ENCODE measurements at places on chromosomes 11 and 22.

GRCh38 chr11:11860103-11860979 lies 18.6 kb downstream of the USP47 start:
- no peaks in the 10 kb centered on the region for H3K36me3 ChIP-seq
- no peaks in the 10 kb centered on the region for H3K27me3 ChIP-seq
- H3K4me1 ChIP-seq: peaks cover under 1% of the 10 kb centered on the region

GRCh38 chr11:76026862-76027261 lies 179.4 kb downstream of the WNT11 start:
- H3K4me3 ChIP-seq: no peak overlapping the region
- H3K27ac ChIP-seq: no peak overlapping the region
- no peaks in the 10 kb centered on the region for H3K27me3 ChIP-seq
- no peak for DNase-seq

GRCh38 chr11:26424255-26424654 lies 92.3 kb downstream of the ANO3 start:
- H3K27ac ChIP-seq: no peak overlapping the region
- H3K4me1 ChIP-seq: no peaks in the 10 kb centered on the region
- no peak for DNase-seq

DNA sequence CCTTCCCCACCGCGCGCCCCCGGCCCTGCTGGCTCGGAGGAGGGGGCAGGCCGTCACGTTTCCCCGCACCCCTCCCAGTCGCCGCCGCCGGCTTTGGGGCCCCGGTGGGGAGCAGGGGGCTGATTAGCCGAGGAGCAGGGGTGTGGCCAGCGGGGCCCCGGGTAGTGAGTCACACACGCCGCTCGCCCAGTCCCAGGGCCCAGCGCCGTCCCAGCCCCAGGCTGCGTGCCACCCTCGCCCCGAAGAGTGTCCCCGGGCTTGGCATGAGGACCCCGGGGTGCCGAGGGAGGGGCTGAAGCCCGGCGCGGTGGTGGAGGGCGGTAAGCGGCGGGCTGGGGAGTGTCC lies 34.4 kb downstream of the PRDM11 start:
- H3K27ac ChIP-seq: peak overlapping the region; percentile 97
- peak; percentile 82 for DNase-seq
- no peaks in the 10 kb centered on the region for H3K27me3 ChIP-seq
- H3K4me1 ChIP-seq: peaks cover 51% of the 10 kb centered on the region
- peak overlapping the region; percentile 36 for H3K4me3 ChIP-seq

DNA sequence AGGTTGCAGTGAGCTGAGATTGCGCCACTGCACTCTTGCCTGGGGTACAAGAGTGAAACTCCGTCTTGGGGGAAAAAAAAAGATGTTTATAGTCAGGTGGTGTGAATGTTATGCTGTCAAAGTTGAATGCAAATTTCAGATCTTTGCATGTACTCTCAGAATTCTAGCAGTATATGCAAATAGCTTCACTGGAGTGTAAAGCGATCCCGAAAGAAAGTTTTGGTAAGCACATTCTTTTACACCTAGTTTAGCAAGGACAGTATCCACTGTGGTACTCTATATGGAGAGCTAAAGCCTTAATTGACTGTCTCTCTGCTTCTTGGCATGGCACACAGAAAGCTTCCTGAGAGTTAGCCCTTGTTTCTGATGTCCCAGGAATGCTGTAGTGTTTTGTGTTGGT lies 4.0 kb downstream of the JAM3 start:
- no peak for DNase-seq
- no peaks in the 10 kb centered on the region for H3K36me3 ChIP-seq
- no peaks in the 10 kb centered on the region for H3K27me3 ChIP-seq
- no peak overlapping the region for H3K4me3 ChIP-seq
- no peak overlapping the region for H3K27ac ChIP-seq
- no peaks in the 10 kb centered on the region for H3K4me1 ChIP-seq

DNA sequence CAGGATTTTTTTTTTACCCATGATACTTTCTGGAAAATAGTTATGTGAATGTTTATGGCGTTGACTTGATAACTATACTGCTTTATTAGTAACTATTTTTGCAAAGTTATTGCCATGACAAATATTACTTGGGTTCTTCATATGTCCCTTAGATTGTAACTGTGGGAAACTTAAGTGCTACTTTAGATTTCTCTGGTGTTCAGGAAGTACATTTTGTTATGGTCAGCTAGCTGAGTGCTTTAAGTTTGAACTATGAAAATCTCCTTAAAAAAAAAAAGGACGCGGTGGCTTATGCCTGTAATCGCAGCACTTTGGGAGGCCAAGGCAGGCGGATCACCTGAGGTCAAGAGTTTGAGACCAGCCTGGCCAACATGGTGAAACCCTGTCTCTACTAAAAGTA lies 42.8 kb downstream of the CSTPP1 start:
- no peak for DNase-seq
- H3K4me1 ChIP-seq: peaks cover 4% of the 10 kb centered on the region
- H3K4me3 ChIP-seq: no peak overlapping the region
- no peaks in the 10 kb centered on the region for H3K36me3 ChIP-seq
- H3K27me3 ChIP-seq: no peaks in the 10 kb centered on the region

GRCh38 chr11:125272821-125273220 lies 108.3 kb downstream of the PKNOX2 start:
- peaks cover 62% of the 10 kb centered on the region for H3K4me1 ChIP-seq
- H3K36me3 ChIP-seq: no peaks in the 10 kb centered on the region
- H3K4me3 ChIP-seq: no peak overlapping the region
- peak; percentile 41 for DNase-seq

DNA sequence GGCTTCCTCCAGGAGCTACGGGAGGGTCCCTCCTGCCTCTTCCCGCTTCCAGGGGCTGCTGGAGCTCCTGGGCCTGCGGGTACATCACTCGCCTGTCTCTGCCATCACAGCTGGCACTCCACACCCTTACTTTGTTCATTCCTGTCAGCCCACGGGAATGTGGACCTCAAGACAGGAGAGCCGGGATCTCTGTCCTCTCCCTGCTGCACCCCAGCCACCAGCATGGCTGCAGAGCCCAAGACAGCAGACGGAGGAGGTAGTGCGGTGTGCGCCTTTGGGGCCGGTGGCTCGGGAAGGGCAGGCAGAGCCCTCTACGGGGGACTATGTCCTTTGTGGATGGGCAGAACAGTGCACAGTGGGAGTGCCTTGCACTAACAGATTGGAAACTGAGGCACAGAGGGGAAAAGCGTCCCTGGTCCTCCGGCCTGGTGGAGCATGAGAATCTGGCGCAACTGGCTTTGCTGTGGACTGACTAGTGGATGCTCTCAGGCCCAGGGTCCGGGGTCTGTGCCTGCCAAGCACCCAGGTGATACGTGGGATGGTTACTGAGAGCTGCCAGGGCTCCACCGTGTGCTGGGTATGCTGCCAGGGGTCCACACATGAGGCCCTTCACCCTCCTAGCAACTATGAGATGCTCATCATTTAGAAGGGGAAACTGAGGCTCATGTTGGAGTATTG lies 47.3 kb downstream of the IGF2 start:
- no peak for DNase-seq
- no peaks in the 10 kb centered on the region for H3K36me3 ChIP-seq
- peaks cover 28% of the 10 kb centered on the region for H3K4me1 ChIP-seq
- no peak overlapping the region for H3K4me3 ChIP-seq
- no peak overlapping the region for H3K27ac ChIP-seq

GRCh38 chr11:93905384-93905783 lies 55.0 kb upstream of the VSTM5 start:
- no peak overlapping the region for H3K4me3 ChIP-seq
- H3K4me1 ChIP-seq: no peaks in the 10 kb centered on the region
- no peaks in the 10 kb centered on the region for H3K27me3 ChIP-seq
- DNase-seq: no peak
- no peaks in the 10 kb centered on the region for H3K36me3 ChIP-seq
- H3K27ac ChIP-seq: no peak overlapping the region

GRCh38 chr22:43860831-43861230 lies 1.5 kb downstream of the SULT4A1 start:
- no peak for DNase-seq
- peaks cover 3% of the 10 kb centered on the region for H3K27me3 ChIP-seq
- no peak overlapping the region for H3K27ac ChIP-seq
- H3K36me3 ChIP-seq: no peaks in the 10 kb centered on the region
- H3K4me1 ChIP-seq: no peaks in the 10 kb centered on the region

DNA sequence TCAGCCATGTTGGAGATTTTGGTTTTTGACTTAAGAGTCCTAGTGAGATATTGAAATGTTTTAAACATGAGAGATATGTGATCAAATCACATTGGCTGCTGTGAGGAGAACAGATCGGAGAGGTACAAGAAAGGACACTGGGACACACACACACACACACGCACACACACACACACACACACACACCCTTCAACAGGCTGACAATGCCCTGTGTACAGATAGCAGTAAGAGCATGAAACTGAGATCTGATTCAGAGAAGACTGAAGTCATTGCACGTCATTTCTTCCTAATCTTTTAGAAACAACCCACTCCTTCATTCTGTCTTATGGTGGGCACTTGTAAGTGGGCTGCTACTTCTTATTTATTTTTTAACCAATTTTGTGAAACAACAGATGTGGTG lies 200.5 kb upstream of the E2F8 start:
- peaks cover 11% of the 10 kb centered on the region for H3K4me1 ChIP-seq
- H3K27me3 ChIP-seq: no peaks in the 10 kb centered on the region
- no peak overlapping the region for H3K4me3 ChIP-seq
- H3K36me3 ChIP-seq: no peaks in the 10 kb centered on the region

- H3K4me1 ChIP-seq: peaks cover 41% of the 10 kb centered on the region
- no peak for DNase-seq
- H3K27me3 ChIP-seq: no peaks in the 10 kb centered on the region
- peak overlapping the region; percentile 99 for H3K27ac ChIP-seq
These were observed 83.6 kb upstream of the PPARA start for GRCh38 chr22:46066691-46067090.

DNA sequence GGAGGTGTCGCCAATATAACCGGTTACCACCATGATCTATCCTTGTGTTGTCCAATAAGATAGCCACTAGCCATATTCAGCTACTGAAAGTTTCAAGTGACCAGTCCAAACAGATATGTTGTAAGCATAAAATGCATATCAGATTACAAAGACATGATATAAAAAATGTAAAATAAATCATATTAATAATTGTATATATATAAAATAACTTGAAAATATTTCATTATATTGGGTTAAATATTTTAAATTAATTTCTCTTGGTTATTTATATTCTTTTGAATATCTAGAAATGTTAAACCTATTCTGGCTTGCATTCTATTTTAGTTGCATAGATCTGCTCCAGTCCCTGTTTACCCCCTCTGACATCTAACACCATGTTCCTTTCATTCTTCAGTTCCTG lies 121.7 kb upstream of the SEZ6L start:
- no peaks in the 10 kb centered on the region for H3K27me3 ChIP-seq
- DNase-seq: no peak
- H3K27ac ChIP-seq: no peak overlapping the region
- H3K4me3 ChIP-seq: no peak overlapping the region
- no peaks in the 10 kb centered on the region for H3K36me3 ChIP-seq

GRCh38 chr11:78828676-78829075 lies 254.0 kb upstream of the NARS2 start:
- H3K27ac ChIP-seq: no peak overlapping the region
- H3K4me3 ChIP-seq: no peak overlapping the region
- peaks cover 6% of the 10 kb centered on the region for H3K4me1 ChIP-seq
- DNase-seq: no peak
- no peaks in the 10 kb centered on the region for H3K36me3 ChIP-seq

DNA sequence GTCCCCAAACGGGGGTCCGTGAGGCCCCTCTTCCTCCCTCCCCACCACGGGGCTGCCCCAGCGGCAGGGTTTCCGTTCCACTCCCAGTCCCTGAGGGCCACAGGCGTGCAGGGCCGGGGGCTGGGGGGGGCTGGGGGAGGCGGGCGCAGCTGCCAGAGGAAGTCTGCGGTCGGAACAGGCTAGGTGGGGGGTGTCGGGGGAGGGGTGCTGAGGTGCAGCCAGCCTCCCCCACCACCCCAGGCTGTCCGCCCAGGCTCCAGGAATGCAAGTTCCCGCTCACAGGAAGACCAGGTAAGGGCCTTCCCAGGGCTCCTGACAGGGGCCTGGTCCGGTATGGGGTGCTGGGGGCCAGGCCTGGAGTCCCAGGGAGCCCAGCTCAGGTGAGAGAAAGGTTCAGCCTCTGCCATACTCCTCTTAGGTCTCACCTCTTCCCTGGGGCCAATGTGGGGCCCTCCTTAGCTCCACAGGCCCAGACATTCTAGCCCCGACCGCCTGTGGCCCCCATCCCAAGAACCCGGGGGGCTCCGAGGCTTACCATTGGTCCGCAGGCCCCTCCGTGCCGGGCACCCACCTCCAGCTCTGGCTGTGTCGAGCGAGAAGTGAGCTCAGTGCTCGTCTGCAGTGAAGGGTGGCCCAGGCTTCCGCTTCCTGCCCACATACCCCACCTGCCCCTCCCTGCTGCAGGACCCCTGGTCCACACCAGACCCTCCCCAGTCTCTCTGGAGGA lies at the start of gene PTPRCAP:
Gene PTPRCAP (minus strand): TSS at position 601 of the 727 bp plus-strand sequence. CDS start 63 bp downstream, at position 538.
- H3K27me3 ChIP-seq: no peaks in the 10 kb centered on the region
- no peak for DNase-seq
- H3K36me3 ChIP-seq: peaks cover 43% of the 10 kb centered on the region
- H3K4me3 ChIP-seq: no peak within 1 kb of the TSS
- peaks cover 5% of the 10 kb centered on the region for H3K4me1 ChIP-seq
- H3K27ac ChIP-seq: no peak within 1 kb of the TSS

DNA sequence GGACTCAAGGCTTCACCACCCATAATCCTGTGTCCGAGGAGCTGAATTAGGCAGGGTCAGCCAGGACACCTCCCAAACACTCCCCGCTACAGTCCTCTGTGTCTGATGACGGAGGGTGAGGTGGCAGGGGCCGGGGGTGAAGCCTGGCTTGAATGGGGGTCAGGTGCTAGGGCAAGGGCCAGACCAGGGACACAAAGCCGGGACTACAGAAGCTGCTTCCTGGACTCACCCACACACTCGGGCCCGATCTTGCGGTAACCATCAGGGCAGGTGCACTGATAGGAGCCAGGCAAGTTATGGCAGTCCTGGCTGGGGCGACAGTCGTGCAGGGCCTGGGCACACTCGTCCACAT lies 2.3 kb downstream of the EFEMP2 start:
- H3K4me1 ChIP-seq: peaks cover 28% of the 10 kb centered on the region
- DNase-seq: no peak
- H3K4me3 ChIP-seq: no peak overlapping the region
- H3K36me3 ChIP-seq: peaks cover 22% of the 10 kb centered on the region
- no peak overlapping the region for H3K27ac ChIP-seq

DNA sequence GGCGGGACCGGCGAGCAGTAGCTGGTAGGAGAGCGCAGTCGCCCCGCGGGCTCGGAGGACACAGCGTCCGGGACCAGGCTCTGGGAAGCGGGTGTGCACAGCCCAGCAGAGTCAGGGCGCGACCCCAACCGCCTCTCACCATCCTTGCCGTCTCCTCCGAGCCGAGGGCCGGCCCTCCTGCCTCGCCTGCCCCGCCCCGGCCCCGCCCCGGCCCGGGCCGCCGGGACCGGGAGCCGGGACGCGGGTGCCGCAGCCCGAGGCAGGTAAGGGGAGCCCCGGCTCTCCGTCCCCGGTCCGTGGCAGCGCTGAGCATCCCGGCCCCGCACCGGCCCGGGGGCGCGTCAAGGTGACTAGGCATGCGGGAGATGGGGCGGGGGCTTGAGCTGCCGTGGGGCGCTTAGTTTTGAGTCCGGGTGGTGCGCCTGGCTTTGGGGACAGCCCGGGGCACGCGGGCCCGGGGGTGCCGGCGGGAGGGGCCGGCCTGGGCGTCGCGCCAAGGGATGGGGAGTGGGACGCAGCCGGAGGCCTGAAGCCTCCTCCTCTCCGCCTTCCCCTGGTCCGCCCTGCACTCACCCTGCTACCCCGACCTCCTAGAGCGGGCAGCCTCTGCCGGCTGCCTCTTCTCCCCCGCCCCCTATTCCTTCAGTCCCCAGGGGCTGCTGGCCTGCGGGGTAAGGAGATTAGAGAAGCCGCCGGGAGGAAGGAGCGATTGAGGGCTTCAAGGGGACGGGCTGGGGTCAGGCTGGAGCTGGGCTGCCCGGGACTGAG lies at the start of gene ABCG4:
Gene ABCG4 (plus strand): TSS at position 35 of the 768 bp plus-strand sequence. CDS start 914 bp downstream, outside the sequence.
- H3K4me1 ChIP-seq: peaks cover 13% of the 10 kb centered on the region
- peak within 1 kb of the TSS; percentile 42 for H3K4me3 ChIP-seq
- peaks cover 4% of the 10 kb centered on the region for H3K27me3 ChIP-seq
- peak; percentile 24 for DNase-seq
- H3K27ac ChIP-seq: no peak within 1 kb of the TSS

Data from thyroid gland (tissue), 4 donors.